Activated CD8-positive, alpha-beta memory T cell treated with anti-CD3 and anti-CD28 coated beads, Interleukin-2, amount 10 ng/mL, durations not matched to agents 7 days and 5 days (primary cell): ENCODE measurements at places on chromosomes 2 and 18. TPM values are rescaled to one million over a fixed set of nuclear protein-coding genes. Genes with fewer than 3 reads are reported as not detected.

DNA sequence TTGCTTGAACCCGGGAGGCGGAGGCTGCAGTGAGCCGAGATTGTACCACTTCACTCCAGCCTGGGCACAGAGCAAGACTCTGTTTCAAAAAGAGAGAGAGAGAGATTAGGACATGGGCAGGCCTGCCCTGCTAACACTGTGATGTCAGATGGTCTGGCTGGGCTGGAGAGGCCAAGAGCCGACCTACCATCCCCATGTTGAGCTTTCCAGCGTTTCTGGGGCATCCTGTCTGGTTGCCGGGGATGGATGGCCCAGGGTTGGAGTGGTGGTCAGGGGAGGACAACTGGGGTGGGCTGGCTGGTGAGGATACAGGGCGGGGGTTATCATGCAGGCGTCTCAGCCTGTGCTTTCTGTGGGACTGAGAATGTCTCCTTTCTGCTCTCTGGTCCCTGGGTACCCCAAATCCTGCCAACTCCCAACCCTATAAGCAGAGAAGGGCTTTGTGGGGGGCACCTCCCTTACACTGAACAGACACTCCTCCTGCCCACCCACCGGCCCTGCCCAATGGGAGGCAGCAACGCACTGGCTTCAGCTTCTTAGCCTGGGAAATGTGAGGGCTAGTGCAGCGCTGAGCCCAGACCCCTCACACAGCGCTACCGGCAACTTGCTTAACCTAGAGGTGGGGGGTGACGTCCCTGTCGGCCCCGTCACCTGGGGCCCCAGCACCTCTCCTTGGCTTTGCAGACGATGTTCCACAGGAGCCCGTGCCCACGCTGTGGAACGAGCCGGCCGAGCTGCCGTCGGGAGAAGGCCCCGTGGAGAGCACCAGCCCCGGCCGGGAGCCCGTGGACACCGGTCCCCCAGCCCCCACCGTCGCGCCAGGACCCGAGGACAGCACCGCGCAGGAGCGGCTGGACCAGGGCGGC is 5.4 kb downstream of the SNORC start:
- H3K27me3 ChIP-seq: peaks cover 14% of the 10 kb centered on the region
- no peak for DNase-seq
- no peak overlapping the region for H3K27ac ChIP-seq
- H3K4me3 ChIP-seq: no peak overlapping the region

DNA sequence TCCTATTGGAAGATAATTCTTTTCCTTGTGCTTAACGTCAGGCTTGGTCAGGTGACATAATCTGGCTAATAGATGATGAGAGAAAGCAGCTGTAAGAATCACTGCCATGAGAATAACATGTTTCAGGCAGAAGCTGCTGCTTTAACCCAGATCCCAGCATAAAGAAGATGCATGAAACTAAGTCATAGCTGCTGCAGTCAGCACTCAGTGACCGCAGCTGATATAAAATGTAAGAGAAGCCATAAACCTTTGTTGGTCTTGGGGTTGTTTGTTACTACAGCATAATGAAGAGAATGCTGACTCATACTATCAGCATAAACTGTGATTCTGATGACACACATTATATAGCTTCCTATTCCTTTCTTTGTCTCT is 274.3 kb upstream of the TRIB2 start:
- H3K27me3 ChIP-seq: no peaks in the 10 kb centered on the region
- peaks cover 14% of the 10 kb centered on the region for H3K4me1 ChIP-seq
- no peak for DNase-seq

- H3K27me3 ChIP-seq: peaks cover 5% of the 10 kb centered on the region
- peaks cover 58% of the 10 kb centered on the region for H3K4me1 ChIP-seq
- peak overlapping the region; percentile 86 for H3K27ac ChIP-seq
- peaks cover 10% of the 10 kb centered on the region for H3K36me3 ChIP-seq
- DNase-seq: peak; percentile 58
- H3K4me3 ChIP-seq: peak overlapping the region; percentile 60
Measured at GRCh38 chr2:239285071-239285931, 115.5 kb downstream of the HDAC4 start.

DNA sequence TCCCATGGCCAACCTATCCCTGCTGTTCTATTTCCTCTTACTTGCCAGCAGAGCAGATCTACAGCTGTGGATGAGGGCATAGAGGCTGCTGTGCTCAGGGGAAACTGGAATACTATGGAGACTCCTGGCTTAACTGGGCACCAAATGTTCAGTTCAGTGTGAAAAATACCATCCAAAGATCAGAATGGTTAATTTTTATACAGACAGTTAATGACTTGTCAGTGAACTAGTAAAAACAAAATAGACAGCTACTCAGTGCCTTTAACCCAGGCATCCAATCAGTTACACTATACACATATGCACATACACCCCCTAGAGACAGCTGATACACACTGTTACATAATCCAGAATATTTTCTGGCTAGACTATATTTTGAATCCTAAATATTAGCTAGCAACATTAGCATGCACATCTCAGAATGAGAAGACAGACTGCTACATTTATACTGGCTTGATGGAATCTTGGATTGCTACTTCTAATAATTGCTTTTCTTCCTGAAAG is 59.1 kb upstream of the WIPF1 start:
- H3K27me3 ChIP-seq: no peaks in the 10 kb centered on the region
- H3K36me3 ChIP-seq: peaks cover 55% of the 10 kb centered on the region
- no peak overlapping the region for H3K27ac ChIP-seq
- no peak overlapping the region for H3K4me3 ChIP-seq
- no peak for DNase-seq

GRCh38 chr2:31203916-31204315 is 13.4 kb downstream of the CAPN14 start:
- no peaks in the 10 kb centered on the region for H3K27me3 ChIP-seq
- H3K36me3 ChIP-seq: no peaks in the 10 kb centered on the region
- H3K4me3 ChIP-seq: no peak overlapping the region
- no peak for DNase-seq
- no peak overlapping the region for H3K27ac ChIP-seq
- H3K4me1 ChIP-seq: peaks cover 5% of the 10 kb centered on the region

Gene CNGA3
- not detected for total RNA-seq
